ENCODE measurements at places on chromosomes 5 and 9.

- no peak for DNase-seq
Measured at GRCh38 chr5:77642738-77643653, 4.5 kb upstream of the OTP start.

DNA sequence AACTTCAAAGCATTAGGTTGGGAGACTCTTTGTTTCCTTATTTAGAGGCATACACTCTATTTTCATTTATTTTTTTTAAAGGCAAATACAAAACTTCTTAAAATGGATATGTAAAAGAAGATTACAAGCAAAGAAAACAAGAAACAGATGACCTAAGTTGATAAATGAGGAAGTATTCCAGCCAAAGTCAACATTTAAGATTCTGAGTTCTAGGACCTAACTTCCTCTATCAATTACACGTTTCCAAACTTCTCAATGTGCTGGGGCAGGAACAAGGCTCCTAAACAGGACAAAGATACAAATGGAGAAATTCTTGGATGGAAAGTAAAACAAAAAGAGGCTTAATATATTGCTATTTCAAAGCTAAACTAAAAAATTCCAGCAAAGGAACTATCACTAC is 89.5 kb downstream of the TLE1 start:
- DNase-seq: no peak

GRCh38 chr5:61332851-61333320 is 828 bp downstream of the ZSWIM6 start:
- DNase-seq: peak; percentile 16

DNA sequence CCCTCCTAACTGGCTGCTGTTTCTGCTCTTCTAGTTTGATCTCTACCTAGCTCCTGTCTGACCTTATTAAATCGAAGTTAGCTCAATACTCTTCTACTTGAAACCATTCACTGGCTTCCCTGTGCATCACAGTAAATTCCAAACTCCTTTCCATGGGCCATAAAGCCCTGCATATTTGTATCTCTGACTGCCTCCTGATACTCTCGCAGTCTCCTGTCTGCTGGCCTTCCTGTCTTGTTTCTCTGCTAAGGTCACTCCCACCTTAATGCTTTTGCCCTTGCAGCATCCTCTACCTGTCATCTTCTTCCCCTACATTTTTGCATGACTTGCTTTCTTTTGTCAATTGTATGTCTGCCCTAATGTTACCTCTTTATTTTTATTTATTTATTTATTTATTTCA is 44.8 kb downstream of the SNCAIP start:
- DNase-seq: no peak

GRCh38 chr5:28823231-28823630 is 1784.8 kb upstream of the CDH9 start:
- DNase-seq: no peak

GRCh38 chr5:154390746-154391359 is 54.9 kb upstream of the SAP30L start:
- DNase-seq: no peak

DNA sequence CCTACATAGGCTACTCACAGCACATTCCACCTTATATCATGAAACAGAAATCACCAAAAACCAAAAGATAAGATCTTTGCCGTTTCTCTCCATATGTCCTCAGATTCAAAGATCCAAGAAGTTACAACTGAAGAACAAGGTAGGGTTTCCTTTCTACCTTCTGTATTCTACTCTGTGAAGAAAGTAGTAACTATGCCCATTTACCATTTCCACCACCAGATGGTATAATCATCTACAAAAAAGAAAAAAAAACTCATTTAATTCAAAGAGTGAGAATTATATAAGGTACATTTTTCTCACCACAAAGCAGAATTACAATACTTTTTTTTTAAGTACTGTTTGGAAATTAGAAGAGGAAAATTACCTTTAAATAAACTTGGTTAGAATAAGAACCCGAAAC is 172.6 kb upstream of the PTGER4 start:
- peak; percentile 4 for DNase-seq

DNA sequence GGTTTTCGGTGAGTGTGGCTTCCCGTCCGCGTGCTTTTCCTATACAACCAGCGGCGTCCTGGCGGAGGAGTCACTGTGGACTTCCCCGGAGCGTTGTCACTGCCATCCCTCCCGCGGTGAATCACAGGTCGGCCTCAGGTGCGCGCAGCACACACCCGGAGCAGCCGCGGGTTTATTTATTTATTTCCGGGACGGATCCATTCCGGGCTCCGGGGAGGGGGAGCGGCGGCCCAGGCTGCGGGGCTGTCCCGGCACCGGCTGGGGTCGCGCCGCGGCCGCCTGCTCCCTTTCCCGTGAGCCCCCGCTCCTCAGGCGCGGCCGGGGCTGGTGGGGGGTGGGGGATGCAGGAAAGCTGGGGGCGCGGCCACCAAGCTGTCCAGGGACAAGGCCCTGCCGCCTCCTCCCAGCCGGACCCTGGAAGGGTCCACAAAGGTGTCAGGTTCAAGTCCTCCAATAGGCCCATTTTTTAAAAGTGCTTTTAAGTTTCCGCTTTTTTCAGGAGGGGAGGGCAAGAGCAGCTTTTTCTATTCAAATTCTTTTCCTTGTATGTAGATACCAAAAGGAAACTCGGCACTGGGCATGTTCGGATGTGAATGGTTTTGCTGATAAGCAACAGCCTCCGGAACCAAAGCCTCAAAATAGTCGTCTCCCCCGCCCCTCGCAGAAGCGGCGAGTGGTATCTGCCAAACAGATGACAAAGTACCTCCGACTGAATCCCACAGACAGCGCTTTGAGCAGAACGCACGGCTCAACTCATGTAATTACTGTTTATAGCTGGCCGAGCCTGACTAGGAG is 192.5 kb downstream of the CD180 start:
- peak; percentile 90 for DNase-seq

- DNase-seq: no peak
Measured at GRCh38 chr5:54895816-54896341, 89.5 kb downstream of the ESM1 start.

DNA sequence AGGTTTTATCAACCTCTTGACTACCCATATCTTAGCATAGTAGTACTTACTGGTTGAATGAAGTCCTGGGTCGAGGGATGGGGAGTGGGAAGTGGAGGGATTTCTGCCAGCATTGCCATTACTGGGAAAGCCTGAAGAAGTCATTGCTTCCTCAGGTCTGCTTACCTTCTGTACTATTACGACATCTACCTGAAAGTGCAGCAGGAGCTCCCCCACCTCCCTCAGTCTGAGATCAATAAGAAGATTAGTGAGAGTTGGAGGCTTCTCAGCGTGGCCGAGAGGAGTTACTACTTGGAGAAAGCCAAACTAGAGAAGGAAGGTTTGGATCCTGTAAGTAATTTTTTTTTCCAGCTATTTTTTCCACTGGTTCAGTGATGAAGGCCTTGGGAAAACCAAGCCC is 5.8 kb downstream of the HMGXB3 start:
- DNase-seq: no peak

- no peak for DNase-seq
Measured at GRCh38 chr5:119275601-119276173, 80.1 kb upstream of the TNFAIP8 start.

DNA sequence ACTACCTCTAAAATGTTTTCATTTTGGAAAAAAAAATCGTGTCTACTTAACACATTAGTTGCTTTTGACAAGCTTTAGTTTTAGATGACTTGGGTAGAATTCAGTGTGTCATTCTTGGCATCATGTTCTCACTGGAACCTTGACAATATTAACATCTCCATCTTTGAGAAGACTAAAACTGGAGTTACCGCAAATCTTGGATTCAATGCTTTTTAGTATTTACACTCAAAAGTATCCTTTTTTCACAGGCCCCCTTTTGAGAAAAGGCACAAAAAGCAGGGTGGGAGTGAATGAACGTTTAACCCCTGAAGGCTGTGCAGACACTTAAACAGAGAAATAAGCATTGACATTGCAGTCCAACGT is 549.1 kb downstream of the CSNK1G3 start:
- DNase-seq: no peak

DNA sequence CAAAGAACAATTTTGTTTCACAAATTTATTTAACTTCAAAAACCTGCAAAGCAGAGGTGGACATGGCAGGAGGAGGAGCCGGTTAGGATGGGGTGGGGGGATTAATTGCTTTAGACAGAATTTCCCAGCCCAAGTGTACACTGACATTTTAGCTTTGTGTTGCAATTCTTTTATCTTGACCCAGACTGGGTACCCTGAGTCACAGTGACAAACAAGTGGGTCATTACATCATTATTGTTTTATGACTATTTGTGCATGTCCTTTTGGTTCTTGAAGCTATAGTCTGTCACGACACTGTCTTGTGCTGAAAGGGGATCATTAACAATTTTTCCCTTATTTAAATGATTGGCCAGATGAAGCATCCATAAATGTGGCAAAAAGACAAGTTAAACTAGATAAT is 84.5 kb upstream of the VCAN start:
- no peak for DNase-seq

DNA sequence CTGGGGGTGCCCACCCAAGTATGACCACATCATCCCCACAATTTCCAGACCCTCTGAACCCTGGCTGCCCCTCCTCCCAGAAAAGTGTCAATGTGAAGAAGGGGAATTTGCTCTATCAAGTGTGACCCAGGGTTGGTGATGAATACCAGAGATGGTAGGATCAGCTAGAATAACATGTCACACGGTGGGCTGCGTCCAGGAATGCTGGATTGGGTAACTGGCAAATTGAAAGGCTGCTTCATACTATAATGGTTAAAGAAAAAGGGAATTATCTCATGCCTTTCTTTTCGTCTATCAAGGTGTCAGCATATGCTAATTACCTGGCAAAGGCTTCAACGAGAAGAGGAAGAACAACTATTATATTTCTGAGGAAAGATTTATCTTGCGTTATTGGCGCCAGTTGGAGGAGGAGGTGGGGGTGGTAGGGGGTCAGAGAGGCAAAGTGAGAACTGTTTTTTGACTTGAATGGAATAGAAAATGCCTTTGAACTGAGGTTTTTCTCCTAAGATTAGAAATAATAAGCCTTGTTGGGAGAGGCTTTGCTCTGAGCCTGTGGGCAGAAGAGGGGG is 27.8 kb upstream of the ARAP3 start:
- no peak for DNase-seq

DNA sequence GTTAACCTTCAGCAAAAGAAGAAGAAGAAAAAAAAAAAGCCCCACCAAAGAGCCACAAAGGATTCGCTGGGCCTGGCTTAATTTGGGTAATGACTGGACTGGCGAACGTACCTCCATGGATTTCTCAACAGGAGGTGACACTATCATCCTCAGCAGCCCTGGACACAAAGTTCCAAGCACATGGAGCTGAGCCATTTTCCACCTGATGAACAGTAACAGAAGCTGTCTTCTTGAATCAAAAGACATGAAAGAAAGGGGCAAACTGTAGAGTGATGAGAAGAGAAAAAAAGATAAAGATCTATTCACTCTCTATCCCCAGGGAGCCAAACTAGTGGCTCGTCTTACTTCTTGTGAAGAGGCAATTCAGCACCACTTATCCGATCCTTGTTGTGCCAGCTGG is 150.2 kb upstream of the TRPM3 start:
- DNase-seq: no peak

GRCh38 chr9:70049672-70050271 is 6.1 kb downstream of the MAMDC2 start:
- no peak for DNase-seq

DNA sequence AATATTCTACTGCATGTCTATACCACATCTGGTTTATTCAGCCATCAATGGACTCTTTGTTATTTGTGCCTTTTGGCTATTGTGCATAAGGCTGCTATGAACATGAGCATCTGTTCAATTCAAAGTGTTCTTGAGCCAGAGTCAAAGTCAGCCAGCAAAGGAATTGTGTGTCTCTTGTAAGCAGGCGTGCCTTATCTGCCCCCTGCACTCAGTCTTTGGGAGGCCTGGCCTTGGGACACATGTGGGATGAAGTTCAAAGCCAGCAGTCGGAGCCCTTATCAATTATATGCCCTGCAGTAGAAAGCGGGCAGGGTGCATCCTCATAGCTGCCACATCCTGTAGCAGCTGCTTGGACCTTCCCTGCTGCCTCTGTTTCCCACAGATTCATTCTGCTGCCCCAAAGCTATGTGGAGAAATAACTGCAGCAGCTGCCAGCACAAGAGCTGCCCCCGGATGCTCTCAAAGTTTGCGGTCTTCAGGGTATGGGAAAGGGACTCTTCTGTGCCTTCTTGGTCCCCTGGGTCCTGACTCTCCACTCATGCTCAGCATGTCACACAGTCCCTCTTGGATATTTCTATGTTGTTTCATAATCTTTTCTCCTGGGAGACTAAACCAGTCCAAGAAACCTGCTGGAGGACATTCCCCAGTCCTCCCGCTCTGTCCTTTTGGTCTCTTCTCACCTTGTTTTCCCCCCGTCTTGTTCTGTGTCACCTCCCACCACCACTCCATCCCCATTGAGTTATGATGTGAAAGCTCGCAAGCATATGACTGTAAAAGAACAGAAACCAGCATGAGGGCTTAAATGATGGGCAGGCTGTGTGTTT is 35.9 kb downstream of the STOM start:
- no peak for DNase-seq

DNA sequence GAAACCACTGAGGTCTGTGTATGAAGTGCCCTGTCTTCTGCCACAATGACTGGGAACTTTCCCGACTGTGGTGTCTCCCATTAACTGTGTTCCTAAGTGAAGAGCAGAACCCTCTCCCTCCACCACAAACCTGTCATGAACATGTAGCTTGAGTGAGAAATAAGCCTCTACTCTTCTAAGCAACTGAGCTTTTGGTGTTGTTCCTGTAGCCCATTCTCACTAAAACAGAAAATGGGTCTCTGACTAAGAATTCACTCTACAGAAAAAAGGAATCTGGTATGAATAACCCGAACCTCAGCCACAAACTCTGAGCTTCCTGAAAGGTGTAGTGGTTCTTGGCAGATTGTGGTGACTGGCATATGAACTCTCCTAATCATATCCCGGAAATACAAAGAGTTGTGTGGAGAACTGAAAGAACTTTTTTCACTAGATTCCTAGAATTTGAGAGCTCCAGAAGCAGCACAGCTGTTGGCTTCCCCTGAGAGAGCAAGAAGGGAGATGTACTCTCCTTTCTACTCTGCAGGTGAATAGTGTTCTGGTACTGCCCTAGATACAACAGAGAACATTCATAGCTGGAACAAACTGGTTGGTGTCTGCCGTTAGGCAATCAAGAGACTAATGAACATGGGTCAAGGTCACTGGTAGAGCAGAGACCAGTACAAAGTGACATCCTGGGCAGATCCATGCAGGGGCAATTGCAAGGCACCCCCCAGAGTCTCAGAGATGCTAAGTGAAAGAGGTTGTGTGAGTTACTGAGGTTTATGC is 283.8 kb downstream of the PDE4D start:
- DNase-seq: no peak

DNA sequence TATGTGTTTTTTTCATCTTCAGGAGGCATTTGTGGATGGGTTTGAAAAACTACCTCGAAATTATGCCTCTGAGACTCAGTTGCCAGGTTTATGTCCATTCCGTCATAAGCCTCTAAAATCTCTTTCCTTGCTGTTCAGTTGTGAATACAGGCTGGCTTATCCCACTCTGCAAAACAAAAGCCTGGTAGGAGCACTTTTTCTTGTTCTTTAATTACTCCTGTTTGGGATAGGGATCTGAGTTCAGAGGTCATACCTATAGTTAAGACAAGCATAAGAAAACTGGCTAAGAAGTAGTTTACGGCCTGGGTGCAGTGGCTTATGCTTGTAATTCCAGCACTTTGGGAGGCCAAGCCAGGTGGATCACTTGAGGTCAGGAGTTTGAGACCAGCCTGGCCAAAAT is 24.4 kb downstream of the ZNF131 start:
- no peak for DNase-seq

- DNase-seq: no peak
Measured at GRCh38 chr5:170552621-170553115, 48.8 kb downstream of the KCNIP1 start.
